ENCODE measurements at places on chromosomes 5 and 9. TPM values are rescaled to one million over a fixed set of nuclear protein-coding genes. Genes with fewer than 3 reads are reported as not detected.
A peak's percentile ranks its signal among the peaks of the same experiment; 100 is the strongest.

GRCh38 chr5:94910721-94911120 lies 292.3 kb downstream of the SLF1 start:
- DNase-seq, result no peak

DNA sequence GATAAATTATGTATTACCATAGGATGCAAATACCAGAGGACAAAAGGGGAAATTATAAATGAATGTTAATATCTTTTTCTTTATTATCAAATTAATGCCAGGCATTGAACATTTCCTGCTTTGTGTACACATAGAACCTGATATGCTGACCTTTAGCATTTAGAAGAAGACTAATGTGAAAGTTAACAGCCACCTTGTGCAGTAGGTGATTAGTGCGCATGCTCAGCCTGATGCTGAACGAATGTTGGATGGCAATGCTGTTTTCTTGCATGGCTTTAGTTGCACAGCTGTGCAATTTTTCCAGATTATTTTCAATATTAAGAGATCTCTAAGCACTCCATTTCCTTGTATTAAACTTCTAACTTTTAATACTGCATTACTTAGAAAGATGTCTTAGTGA lies 45.5 kb downstream of the CCNH start:
- no peak for DNase-seq

GRCh38 chr9:134379831-134380365 lies 53.6 kb downstream of the RXRA start:
- DNase-seq, result no peak

DNA sequence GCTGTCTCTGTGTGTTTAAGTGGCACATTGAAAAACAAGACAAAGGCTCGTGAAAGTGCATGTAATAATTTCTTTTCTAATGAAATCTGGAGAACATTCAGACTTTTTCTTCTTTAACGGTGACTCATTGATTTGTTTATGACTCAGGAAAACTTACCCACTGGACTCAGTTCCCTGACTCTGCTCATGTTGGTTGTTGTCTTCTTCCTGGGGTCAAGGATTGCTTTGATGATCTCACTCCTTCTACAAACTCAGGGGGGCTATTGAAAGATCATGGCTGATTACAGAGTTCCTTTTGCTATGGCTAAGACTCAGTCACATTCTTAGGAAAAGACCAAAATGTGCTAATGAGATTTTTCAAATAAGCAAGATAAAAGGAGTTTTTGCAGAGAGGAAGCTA lies 141.1 kb upstream of the DAP start:
- no peak for DNase-seq

GRCh38 chr5:110899566-110900412 lies 161.0 kb downstream of the SLC25A46 start:
- DNase-seq, result no peak

- DNase-seq, result peak; percentile 51
These were observed 61.7 kb upstream of the PSD2 start for GRCh38 chr5:139733698-139734538.

GRCh38 chr9:136361754-136362449 lies 1.6 kb downstream of the DNLZ start:
- no peak for DNase-seq

Gene TUSC1
- total RNA-seq, result 15.7 TPM

Gene RNF208
- 7.5 TPM for total RNA-seq

Gene OR1Q1
- total RNA-seq, result not detected

Gene MLANA
- total RNA-seq, result not detected

Gene SHC3
- total RNA-seq, result 3.8 TPM

All from lung (tissue), 17 donors.